ENCODE measurements at places on chromosomes 11 and 22.
A peak's percentile ranks its signal among the peaks of the same experiment; 100 is the strongest.

- peak; percentile 55 for DNase-seq
Observed at GRCh38 chr11:13238879-13239514, 38.6 kb upstream of the BMAL1 start.

DNA sequence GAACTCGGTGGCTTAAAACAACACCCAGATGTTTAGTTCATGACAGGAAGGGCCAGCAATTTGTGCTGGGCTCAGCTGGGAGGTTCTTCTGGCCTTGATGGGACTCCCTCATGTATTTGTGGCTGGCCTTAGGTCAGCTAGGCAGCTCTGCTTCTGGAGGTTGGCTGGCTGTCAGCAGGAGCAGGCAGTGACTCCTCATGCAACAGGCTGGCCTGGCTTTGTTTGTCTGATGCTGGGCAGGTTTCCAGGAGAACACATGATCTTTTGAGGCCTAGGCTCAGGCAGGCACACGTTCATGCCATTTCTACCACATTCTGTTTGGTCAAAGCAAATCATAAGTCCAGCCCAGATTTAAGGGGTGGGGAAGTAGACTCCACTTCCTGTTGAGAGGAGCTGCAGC lies 571.2 kb downstream of the TBC1D22A start:
- DNase-seq = no peak

DNA sequence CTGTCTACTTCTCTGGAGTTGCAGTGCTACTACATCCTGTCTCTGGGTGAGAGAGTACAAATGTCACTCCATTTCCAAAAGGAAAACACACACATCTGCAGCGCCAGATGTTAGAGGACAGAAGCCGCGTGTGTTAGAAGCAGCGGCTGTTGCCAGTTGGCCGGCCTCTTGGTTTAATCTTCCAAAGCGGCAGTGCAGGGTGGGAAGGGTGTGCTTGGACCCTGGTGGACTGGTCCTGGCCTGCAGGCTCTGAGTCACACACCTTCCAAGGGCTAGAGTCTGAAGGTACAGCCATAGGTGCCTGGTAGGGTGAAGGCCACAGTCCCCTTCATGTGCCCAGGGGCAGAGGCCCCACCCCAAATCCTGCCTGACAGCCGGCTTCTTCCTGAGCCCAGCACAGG lies 99.8 kb downstream of the CTTN start:
- DNase-seq = no peak

- no peak for DNase-seq
Observed at GRCh38 chr11:44223238-44223637, 86.7 kb downstream of the ALX4 start.

DNA sequence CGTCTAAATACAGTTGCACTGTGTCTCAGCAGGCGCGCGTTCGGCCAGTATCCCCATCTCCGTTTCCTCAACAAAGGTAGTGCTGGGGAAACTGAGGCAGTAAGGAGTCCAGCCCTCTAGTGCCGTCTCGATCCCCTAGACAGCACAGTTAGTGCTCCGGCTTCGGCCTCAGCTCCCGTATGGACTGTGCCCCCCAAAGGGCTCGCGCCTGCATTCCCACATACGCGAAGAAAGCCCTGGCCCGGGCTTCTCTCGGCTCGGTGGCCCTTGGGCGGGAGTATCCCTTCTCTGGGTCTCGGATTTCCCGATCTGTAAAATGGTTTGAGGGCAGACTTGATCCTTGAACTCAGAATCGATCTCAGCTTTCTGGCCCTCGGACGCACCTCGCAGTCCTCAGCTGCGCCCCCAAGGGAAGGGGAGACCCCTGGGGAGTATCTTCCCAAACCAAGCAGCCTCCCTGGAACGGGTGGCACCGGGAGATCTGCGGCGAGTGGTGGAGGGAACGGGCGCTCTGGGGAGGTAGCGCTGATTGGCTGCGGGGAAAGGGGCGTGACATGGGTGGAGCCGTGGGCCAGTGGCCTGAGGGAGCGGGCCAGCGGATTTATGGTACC lies 759 bp upstream of the PEX16 start:
- DNase-seq = peak; percentile 61
